ENCODE measurements at places on chromosomes 2 and 18. TPM values are rescaled to one million over a fixed set of nuclear protein-coding genes. Genes with fewer than 3 reads are reported as not detected.

GRCh38 chr2:108436976-108437375, 12.0 kb upstream of the GCC2 start:
- no peak for DNase-seq

Gene STPG4
- not detected for total RNA-seq

GRCh38 chr18:2846636-2847316, at the start of gene EMILIN2:
Gene EMILIN2, plus strand, starts transcription at chr18:2847006. Its CDS starts 183 bp downstream, at chr18:2847189.
- peak; percentile 67 for DNase-seq

Gene TUBA3E
- total RNA-seq, result not detected

- no peak for DNase-seq
These were observed 2.6 kb downstream of the IL1B start for GRCh38 chr2:112833976-112834375.

GRCh38 chr2:36564377-36564930, 33.5 kb downstream of the FEZ2 start:
- no peak for DNase-seq

Measured in activated T-cell treated with anti-CD3 and anti-CD28 coated beads, Interleukin-2, amount 50 U/mL, for 72 hours (primary cell).